ENCODE measurements at places on chromosomes 4 and X.

DNA sequence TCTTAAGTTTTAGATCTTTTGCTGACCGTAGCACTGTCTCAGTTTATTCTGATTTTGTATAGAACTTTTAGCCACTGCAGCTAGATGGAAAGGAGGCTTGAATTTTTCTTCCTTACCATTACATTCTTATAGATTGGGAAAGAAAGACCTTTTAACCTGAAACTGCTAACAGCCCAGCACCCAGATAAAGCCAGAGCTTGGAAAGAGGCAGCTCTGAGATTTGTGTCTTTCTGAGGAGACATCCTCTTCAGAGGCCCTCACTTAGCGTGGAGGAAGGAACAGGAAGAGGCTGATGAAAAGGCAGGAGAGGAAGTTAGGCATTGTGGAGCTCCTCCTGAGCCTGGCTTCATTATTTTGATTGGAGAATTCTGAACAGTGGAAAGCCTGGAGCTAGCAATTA is 35.1 kb downstream of the ATG4A start:
- no peak for DNase-seq

DNA sequence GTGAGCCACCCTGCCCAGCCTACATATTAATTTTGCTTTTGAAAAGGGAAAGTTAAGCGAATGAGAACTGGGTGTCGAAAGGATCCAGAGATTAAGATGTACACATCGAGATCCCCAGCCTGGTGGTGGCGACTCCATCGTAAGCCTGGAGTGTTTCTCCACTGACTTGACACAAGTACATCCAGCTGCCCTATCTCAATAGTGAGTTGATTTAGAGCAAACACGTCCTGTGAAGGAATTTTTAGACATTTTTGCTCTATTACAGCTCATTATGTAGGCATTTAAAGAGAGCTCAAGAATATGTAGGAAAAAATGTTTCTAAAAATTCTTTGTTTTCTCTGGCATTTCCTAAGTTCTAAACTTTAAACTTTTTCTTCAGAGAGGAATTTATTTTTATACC is 11.7 kb upstream of the CLDN34 start:
- DNase-seq: no peak

DNA sequence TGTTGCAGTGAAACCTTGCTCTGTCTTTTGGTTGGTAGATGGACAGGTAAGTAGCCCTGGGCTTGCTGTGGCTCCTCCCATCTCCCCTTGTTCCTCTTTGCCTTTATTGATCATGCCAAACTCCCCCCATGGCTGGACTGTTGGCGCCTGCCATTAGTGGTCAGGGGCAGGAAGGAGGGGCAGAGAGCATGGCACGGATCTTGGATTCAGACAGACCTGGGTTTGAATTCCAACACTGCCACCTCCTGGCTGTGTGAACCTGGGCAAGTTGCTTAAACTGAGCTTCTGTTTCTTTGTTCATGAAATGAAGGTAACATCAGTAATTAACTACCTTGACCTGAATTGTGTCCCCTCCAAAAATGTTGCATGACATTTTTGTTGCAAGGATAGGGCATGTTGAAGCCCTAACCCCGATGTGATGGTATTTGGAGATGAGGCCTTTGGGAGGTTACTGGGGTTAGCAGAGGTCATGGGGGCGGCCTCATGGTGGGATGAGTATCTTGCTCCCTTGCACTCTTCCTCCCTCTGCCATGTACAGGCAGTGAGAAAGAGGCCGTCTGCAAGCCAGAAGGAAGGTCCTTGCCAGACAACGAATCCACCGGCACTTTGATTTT is 6.0 kb downstream of the SLC2A9 start:
- no peak for DNase-seq

- no peak for DNase-seq
Measured at GRCh38 chr4:61741327-61742096, 541.4 kb downstream of the ADGRL3 start.

DNA sequence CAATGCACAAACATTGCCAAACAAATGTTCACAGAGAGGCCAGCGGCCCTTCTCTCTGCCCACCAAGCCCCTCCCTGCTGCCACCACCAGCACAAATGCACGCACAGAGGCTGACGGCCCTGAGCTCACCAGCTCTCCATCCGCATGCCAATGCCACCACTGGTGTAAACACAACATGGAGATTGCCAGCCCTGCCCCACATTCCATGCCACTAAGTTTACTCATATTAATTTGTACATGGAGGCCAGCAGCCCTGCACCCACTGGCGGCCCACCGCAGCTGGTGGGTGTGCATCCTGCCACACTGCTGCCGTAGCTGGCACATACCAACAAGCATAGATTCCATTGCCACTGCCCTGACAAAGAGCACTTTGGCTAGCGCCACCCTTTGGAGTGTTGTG is 124.0 kb downstream of the CYLC1 start:
- DNase-seq: no peak

- DNase-seq: no peak
Measured at GRCh38 chr4:124318292-124318691, 394.2 kb downstream of the ANKRD50 start.

DNA sequence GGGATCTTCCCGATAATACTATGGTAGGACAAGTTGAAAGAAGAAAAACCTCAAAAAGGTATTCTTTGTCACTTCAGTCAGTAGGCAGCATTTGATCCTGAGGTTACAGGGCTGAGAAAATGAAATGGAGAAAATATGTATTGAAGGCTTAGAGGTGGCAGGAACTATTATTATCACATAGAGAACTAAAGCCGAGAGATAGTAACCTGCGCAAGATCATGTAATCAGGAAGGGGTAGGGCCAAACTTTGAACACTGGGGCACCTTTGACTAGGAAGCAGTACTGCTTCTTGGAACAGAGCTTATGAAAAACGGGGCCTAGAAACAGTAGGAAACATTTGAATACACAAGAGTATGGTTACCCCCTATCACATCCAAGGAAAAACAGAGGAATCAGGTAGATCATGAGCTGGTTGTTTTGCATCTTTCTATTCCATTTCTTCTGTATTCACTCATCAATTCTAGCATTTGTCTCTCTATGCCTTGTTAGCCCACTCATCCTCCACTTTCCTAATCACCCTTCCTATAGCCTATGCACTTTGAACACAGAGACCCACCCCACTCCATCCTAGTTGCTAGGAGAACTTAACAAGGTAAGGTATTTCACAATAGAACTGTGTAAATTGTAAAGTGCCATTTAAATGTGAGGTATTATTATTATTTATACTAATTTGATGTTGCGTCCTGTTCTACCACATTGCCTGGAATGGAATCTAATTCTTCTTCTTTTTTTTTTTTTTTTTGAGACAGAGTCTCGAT is 34.6 kb upstream of the SLC9A7 start:
- DNase-seq: no peak

DNA sequence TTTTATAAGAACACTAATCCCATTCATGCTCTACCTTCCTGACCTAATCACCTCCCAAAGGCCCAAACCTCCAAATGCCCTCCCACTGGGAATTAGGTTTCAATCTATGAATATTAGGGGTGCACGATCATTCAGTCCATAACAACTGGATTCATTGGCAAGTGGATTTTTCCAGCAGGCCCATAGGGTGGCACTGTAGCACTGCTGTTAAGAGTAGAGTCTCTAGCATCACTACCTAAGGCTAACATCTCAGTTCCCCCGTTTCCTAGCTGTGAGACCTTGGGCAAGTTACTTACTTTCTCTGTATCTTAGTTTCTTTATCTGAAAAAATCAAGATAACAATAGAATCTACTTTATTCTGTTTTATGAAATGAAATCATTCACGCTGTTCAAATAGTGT is 315.8 kb downstream of the STIM2 start:
- DNase-seq: no peak

DNA sequence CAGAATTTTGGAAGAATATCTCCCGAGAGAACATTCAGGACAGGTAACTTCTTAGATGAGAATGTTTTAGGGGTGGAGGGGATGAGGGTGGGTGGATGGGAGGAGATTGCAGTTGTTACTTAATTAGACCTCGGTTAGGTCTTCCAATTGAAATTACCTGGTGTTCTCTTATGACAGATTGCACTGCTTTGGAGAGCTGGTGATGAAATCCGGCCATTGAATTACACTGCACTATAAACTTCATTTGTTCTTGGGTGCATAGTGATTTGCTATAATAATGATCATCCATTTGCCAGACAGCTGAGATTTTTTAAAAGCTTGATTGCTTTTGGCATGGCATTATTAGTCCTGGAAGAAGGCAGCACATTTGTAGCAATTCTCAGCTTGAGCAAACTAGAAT is 427.6 kb downstream of the GBA3 start:
- DNase-seq: no peak

DNA sequence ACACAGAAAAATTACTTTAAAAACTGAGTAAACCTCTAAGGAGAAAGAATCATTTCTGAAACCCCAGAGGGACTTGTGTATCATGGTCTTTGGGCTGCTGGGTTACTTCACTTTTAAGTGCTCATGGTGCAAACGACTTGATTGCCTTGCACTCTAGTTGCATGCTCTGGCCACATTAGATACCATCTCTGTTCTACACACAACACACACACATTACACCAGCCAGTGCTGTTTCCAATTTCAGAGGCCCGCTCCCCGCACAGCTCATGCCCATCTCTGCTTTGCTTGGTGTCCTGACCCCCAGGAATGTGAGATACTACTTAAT is 2.1 kb downstream of the PPP3CA start:
- no peak for DNase-seq

DNA sequence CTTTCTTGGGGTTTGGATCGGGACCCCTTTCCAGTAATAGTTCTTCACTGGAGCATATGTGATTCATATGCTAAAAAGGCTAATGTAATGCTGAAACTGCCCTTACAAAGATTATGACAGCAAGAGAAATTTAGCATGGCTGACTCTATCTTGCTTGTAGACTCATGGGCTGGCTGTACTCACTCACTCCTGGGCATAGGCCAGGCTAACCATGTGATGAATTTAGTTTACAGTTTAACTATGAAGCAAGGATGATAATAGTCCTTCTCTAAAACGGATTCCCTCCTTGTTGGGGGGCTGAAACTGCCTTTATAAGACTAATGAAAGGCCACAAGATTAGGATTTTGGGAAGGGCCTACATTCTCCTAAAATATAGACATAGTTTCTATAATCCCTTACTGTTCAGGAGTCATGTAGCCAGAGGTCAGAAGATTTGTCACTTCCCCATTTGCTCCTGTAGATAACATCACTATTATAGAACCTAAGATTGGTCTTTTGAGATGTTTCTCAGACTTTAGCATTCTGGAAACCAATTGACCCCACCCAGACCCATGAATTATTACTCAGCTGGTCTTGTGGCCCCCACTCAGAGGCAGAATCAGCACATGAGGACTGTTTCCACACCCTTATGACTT is 20.8 kb upstream of the CEP135 start:
- no peak for DNase-seq

- DNase-seq: no peak
Measured at GRCh38 chr4:121632636-121633035, 64.1 kb downstream of the ANXA5 start.

DNA sequence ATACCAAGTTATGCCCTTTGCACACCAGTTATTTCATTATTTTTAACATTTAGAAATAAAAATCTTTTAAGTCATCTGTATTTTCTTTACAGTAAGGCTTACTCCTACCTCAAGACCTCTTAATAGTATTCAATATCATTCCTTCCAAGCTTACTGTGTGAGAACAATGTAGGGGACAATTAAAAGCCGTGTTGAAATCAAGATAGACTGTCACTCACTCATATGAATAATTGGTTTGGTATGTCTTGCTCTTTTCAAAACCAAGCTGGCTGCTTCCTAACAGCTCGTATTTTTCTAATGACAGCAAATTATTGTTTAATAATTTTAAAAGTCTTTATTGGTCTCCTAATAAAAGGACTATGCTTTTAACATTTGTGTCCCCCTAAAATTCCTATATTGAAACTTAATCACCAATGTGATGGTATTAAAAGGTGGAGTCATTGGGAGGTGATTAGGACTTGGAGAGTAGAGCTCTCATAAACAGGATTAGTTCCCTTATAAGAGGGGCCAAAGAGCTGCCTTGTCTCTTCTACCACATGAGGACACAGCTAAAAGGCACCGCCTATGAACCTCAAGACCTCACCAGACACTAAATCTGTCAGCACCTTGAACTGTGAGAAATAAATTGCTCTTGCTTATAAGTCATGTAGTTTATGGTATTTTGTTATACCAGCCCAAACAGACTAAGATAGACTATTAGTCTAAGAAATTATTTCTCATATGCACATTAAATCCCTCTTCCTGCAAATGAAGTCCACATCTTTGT is 4.1 kb downstream of the ABCB7 start:
- DNase-seq: no peak

DNA sequence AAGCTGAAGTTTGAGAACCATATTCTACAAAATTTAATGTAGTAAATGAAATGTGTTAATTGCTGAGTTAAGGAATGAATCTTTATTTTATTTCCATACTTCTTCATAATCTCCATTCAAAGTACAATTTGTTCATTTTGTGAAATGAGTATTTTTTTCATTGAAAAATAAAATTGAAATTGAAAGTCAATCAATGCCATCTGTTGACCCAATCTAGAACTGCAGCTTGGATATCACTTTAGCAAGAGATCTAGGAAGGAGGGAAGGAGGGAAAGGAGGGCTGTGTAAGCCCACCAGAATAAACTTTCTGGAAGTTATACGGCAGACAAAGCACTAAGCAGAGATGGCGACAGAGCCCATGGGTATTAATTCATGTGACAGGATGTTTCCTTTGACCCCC is 128.4 kb downstream of the ZMAT1 start:
- no peak for DNase-seq

GRCh38 chrX:42085836-42086235 is 162.5 kb upstream of the CASK start:
- DNase-seq: no peak

DNA sequence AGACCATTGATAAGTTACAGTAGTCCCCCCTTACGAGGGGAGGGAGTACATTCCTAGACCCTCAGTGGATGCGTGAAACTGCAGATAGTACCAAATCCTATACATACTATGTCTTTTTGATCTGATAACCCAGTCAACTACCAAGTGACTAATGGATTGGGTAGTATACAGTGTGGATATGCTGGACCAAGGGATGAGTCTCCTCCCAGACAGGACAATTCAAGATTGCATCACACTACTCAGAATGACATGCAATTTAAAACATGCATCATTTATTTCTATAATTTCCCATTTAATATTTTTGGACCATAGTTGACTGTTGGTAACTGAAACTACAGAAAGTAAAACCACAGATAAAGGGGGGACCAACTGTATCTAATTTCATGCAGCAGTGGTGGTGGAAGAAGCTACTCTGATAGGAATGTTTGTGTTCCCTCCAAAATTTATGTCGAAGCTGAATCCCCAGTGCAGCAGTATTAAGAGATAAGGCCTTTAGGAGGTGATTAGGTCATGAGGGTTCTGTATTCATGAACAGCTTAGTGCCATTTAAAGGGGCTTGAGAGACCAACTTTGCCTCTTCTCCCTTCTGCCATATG is 11.9 kb downstream of the HADH start:
- no peak for DNase-seq

- no peak for DNase-seq
Measured at GRCh38 chr4:32689518-32689917, 1969.3 kb downstream of the PCDH7 start.

Data from CD8-positive, alpha-beta memory T cell (primary cell).